Pons (tissue), 1 donor: ENCODE measurements at places on chromosomes 2 and 18.

DNA sequence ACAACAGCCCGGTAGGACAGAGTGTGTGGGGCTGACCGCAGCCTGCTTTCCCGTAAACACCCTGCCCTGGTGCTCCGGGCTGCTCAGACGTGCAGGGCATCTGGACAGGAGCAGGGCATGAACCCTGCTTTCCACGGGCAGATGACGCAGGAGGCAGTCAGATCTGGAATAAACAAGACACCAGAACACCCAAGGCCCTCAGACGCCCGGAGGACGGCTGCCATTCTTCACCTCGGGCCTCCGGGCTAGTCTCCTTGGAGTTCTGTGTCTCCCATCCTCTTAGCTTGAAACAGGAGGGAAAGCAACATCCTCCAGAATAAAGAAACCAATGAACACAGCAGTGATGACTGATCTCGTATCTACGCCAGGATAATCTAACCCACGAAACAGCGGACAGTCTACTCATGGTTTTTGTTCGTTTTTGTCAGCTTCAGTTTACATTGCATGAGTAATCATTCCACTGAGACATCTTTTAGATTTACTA lies 7.3 kb downstream of the PXDN start:
- DNase-seq = no peak

GRCh38 chr2:171334171-171334570 lies 99.6 kb downstream of the METTL8 start:
- DNase-seq = no peak

DNA sequence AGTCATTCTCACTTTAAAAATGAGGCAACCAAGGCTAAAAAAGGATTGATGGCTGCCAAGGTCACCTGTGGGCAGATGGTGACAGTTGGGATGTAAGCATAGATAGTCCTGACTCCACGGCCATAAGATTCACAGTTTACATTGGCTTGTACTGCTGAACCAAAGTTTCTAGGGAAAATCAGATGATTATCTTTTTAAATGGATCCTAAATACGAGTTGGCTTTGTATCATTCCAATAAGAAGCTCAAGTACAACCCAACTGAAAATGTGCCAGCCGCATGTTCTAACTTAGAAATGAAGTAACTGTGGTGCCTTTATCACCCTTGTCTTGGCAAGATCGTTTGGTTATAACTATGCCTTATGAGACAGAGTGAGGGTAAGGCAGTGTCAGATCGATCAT lies 27.6 kb downstream of the HK2 start:
- no peak for DNase-seq

DNA sequence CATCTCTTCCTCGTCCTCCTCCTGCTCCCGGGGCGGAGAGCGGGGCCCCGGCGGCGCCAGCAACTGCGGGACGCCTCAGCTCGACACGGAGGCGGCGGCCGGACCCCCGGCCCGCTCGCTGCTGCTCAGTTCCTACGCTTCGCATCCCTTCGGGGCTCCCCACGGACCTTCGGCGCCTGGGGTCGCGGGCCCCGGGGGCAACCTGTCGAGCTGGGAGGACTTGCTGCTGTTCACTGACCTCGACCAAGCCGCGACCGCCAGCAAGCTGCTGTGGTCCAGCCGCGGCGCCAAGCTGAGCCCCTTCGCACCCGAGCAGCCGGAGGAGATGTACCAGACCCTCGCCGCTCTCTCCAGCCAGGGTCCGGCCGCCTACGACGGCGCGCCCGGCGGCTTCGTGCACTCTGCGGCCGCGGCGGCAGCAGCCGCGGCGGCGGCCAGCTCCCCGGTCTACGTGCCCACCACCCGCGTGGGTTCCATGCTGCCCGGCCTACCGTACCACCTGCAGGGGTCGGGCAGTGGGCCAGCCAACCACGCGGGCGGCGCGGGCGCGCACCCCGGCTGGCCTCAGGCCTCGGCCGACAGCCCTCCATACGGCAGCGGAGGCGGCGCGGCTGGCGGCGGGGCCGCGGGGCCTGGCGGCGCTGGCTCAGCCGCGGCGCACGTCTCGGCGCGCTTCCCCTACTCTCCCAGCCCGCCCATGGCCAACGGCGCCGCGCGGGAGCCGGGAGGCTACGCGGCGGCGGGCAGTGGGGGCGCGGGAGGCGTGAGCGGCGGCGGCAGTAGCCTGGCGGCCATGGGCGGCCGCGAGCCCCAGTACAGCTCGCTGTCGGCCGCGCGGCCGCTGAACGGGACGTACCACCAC lies 2.1 kb downstream of the GATA6 start:
- no peak for DNase-seq

- no peak for DNase-seq
Measured at GRCh38 chr2:46393347-46393820, 86.0 kb upstream of the TMEM247 start.

GRCh38 chr2:56410140-56410539 lies 226.3 kb downstream of the CCDC85A start:
- no peak for DNase-seq

GRCh38 chr18:55310044-55310676 lies 277.8 kb downstream of the TCF4 start:
- DNase-seq = no peak

- no peak for DNase-seq
Measured at GRCh38 chr2:76763276-76763675, 758.9 kb downstream of the LRRTM4 start.

- DNase-seq = no peak
Measured at GRCh38 chr2:231530099-231531011, at the start of gene NMUR1. TSS of gene NMUR1 (minus strand) at chr2:231530445. CDS start at chr2:231530361, 84 bp downstream.

DNA sequence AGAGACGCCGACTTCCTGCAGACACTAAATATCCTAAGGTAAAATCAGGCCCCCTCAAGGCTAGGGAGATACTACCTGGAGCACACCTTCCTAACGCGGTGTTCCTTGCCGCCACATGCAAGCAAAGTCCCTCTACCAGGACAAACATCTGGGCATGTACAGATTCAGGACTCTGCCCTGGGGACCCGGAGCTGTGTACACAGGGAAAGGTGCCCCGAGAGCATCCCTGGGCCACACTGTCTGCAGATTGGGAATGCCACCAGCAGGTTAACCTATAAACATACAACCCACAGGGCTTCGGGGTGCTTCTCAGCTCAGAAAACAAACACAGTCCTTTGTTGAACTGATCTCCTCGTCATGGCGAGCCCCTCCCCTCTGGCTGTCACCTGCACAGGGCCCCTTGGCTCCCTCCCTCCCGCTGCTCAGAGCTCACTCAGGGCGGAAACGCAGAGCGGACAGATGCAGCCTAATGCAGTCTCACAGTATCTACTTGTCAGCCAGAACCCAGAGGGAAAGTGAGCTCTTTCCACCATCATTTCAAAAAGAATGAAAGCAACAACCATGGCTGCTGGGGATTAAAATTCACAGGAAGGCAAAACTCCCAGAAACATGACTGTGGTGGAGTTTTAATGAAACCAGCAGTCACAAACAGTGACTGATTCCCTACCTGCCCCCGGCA lies 218.8 kb downstream of the HDAC4 start:
- no peak for DNase-seq

DNA sequence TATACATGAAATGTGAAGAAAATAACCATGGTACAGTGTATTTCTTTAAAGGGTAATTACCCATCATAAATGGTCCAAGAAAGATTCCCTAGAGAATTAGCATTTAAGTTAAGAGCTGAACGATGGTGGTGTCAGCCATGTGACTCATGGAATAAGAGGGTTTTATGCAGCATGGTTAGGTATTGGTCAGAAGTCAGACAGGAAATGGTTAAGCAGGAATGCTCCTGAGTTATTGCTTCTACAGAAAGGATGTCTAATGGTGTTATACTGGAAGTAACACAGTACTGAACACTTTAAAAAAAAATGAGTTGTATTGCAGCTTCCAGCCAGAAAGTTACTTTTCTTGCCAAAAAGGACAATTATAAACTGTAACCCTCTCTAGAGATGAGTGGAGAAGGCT lies 72.7 kb upstream of the UBE2E3 start:
- DNase-seq = no peak

DNA sequence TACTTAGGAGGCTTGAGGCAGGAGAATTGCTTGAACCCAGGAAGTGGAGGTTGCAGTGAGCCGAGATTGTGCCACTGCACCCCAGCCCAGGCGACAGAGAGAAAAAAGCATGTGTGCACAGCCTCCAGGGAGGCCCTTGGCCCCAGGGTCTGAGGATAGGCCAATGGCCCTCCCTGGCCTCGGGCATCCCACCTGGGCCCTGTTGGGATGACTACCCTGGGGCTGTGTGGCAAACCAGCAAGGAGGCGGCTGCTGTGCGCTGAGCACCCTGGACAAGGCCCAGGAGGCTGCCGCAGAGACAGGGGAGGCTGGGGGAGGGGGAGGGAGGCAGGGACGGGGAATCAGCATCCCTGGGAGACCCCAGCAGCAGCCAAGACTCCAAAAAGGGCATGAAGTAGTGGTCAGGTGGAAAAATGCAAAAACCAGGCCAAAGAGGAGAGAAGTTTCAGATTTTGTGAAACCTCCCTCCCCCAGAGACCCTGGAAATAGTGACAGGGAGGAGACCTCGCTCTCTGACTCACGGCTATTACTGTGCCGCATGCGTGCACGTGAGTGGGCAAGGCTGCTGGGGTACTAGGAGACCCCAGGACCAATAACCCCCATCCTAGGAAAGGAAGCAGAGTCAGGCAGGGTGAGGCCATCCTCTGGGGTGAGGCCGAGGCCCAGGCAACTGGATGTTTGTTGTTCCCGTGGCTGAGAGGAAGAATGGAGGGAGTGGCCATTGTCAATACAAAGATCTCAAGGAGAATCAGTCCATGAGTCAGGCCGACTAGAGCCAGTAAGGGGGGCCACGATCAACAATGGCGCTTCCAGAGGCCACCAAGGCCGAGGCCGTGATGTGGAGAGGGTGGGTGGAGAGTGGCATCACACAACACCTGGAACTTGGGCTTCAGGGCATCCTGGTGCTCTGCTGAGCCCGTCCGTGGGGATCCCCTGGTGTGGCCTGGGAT lies 16.0 kb upstream of the B3GNT7 start:
- peak; percentile 51 for DNase-seq

DNA sequence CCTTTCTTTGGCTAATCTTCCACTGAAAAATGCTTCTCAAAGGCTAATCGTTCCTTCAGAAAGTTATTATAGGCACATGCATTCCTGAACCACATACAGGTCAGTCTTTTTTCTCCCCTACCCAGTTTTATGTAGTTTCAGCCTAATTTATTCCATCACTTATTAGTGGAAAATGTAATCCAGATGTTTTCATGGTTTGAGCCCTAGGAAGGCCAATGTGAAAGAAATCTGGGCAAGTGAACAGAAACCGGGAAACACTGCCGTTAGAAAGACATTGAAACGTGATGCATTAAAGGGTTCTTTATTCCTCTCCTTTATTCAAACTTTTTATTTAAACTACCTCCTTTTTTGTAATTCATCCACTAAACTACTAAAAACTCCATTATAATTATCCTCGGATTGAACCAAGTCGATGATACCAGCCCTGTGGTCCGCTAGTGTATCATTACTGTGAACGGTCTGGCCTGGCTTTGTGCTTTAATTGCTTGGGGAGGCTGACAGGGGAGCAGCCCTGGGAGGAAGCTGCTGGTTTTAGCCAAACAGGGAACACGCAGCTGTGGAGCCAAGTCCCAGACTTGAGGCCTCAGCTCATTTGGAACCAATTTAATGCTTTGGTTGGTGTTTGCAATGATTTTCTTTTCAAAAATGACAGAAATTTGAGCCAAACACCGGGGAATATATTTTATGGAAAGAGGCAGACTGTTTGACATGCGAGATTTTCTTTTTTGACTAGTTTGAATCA lies 149.2 kb downstream of the ARHGAP28 start:
- DNase-seq = no peak

DNA sequence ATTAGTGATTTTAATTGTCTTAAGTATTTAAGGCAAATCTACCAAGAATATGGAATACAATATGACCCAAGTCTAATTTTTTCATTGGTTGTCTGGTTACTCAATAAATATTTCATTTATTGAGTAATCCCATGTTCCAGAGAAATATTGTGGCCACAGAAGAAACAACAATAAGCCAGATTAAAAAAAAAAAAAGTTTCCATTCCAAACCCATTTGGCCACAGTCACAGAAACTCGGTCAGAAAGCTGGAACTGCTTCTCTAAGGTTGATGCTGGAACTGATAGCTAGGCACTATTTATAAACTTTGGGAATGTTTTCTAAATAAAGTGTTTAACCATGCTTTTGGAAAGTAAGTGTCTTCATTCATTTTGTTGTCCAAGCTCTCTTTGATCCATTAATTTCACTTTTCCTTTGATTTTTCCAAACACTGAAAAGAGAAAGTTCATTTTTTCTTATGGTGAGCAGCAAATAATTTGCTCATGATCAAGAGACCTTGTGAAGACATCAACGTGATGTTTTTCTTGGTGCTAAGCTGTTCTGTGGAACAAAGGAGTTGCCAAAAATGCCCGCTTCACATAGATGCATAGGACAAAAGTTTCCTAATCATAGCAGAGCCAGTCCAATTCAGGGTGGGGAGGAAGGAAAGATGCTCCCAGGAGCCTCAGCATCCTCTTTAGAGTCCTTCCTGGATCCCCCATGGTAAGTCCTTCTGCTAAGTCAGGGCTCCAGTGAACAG lies 72.1 kb upstream of the CCBE1 start:
- DNase-seq = no peak

DNA sequence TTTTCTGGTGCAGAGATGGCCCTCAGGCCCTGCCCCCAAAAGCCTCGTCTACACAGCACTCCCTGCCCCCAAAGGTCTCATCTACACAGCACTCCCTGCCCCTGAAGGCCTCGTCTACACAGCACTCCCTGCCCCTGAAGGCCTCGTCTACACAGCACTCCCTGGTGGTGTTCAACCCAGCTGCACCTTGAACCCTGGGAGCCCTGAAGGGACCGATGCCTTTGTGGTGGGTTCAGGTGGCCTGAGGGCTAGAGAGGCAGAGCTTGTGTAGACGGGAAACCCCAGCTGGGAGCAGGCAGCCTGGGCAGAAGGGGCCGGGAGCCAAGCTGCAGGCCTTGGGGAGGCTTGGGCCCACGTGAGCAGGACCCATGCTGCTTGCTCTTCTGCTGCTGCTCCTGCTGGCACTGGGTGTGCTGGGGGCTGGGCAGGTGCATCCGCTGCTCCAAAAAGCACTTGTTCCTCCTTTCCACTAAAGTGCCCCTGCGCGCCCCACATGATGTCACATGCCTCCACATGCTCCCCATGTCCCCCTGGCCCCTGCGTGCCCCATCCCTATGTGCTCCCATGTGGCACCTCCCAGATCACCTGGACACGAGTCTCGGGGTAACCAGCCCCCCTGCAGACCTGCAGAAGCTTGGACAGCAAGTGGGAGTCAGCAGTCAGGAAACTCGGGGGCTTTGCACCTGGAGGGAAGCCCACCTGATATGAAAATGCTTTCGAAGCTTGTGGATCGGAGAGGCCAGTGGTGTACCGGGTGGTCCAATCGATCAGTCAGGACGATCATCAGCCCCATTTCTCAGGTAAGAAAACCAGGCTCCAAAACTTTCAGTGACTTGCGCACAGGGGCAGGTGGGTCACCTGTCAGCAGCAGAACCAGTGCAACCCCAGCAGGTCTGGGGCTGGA lies 94.9 kb upstream of the CTDP1 start:
- no peak for DNase-seq
